ENCODE measurements at places on chromosomes 1 and 21. TPM values are rescaled to one million over a fixed set of nuclear protein-coding genes. Genes with fewer than 3 reads are reported as not detected.

The ADORA3 gene
- 28.5 TPM for total RNA-seq

DNA sequence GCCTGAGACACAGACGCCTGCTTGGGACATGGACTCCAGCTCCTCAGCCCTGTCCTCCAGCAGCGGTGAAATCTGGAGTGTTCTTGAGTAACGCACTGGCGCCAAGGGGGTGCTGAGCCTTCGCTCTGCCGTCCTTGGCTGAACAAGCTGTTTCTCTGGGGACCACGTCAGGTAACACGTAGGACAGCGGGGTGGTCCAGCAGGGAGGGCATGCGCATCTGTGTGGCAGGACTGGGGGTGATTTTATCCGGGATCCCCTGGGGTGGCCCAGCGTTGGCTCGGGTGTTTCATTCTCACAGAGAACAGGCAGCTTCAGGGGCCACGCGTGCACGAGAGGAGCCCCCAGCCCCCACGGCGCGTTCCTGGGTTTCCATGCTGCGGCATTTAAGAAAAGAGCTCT is 61.2 kb downstream of the AGPAT3 start:
- no peak for DNase-seq

- DNase-seq: no peak
Observed at GRCh38 chr1:62608905-62609304, 11.6 kb downstream of the ANGPTL3 start.

DNA sequence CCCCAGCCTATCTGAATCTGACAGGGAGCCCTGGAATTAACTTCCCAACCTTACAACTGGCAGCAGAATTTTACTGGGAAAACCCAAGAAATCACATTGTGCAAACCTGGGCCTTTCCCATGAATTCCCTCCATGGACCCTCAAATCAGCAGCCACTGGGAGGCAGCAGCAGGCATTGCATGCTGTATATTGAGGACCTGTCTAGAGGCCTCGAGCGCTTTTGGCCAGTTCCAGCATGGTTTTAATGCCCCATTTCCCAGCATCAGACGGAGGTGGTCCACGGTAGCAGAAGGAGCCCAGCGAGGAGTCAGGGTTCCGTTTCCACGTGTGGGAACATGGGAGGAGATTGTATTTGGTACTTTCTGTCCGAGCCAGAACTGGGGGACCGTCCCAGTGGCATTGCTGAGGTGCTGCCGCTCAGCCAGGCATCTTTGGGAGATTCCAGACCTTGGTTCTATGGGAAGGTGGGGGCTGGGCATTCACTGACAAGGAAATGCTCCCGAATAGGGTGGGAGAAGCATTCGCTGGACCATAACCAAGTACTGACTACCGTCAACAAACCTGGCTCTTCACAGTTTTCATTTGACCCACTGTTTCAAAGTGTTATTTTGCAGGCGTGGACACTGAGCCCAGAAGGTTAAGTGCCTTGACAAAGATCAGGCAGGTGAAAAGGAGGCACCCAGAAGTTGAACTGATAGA is 15.9 kb downstream of the BMP8A start:
- no peak for DNase-seq

DNA sequence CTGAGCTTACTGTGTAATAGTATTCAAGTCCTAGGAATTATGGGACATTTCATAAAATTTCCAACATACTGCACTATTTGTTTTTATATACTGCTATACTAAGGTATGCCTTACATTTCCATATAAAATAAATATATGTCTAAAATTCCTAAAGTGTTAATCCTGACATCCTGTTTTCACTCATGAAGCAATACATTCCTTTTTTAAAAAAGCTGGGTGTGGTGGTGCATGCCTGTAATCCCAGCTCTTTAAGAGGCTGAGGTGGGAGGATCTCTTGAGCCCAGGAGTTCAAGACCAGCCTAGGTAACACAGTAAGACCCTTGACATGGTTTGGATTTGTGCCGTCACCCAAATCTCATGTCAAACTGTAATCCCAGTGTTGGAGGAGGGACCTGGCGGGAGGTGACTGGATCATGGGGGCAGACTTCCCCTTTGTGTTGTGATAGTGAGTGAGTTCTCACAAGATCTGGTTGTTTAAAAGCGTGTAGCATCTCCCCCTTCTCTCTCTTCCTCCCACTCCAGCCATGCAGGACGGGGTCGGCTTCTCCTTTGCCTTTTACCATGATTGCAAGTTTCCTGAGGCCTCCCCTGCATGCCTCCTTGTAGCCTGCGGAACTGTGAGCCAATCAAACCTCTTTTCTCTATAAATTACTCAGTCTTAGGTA is 5.8 kb downstream of the CDC42BPA start:
- DNase-seq: no peak

GRCh38 chr1:206693029-206693428 is 8.3 kb downstream of the MAPKAPK2 start:
- no peak for DNase-seq

DNA sequence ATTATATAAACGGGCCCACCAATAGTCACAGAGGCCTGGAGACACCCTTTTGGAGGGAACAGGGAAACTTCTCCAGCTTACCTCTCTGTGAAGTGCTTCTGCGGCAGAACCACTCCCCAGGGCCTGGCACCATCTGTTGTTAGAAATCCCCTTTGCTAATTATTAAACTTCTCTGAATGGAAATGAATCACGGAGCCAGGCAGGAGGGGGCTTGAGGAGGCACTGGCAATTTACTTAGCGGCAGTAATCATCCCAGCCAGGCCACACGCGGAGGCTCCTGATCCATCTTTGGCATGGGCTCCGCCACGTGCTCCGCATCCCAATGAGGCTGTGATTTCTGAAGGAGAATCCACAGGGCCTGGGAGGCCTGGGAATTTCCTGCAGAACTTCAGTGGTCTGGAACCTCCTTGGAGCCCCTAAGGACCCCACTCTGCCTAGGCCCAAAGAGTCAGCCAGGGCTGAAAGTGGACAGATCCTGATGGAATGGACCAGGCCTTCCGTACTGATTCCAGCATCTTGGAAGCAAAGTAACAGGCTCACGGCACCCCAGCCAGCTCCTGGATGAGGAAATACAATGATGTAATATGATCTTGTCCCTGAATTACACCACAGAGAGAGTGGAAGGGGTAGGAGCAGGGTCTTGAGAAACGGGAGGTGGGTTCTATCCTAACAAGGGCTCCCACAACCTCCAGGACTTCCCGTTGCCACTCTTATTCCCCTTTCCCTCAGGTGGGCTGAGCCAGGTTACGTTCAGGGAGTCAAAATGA is 62.3 kb downstream of the GRIK3 start:
- DNase-seq: no peak

DNA sequence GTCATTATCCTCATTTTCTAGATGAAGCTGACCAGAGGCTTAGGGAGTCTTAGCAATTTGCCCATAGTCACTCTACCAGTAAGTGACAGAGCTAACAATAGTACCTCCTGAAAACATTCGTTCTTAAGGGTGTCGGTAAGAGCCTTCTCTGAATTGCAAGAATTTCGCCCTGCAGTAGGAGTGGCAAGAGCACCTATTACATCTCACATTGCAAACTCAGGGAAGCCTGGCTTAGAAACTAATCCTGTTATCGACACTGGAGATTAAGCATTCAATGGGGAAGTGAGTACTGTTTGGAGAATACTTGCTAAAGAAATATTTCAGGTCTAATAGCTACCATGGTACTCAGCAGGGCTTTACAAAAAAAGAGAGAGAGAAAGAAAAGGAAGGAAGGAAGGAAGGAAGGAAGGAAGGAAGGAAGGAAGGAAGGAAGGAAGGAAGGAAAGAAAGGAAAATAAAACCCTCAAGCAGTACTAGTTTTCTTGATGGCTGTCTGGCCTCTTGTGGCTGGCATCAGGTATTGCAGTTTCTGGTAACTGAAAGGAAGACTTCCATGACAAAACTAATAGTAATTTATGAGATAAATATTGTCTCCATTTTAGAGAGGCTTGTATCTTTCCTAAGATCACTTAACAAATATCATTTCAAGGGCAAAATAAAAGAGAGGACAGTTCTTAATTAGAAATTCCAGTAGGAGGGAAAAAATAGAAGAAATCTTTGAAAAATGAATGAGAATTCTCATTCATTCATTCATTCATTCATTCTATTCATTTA is 10.4 kb downstream of the C1orf226 start:
- no peak for DNase-seq

The WNT3A gene
- total RNA-seq: not detected

GRCh38 chr1:246067432-246068216 is 439.5 kb downstream of the SMYD3 start:
- DNase-seq: no peak

The SERPINC1 gene
- 0.63 TPM for total RNA-seq

The FCER1A gene
- total RNA-seq: not detected

GRCh38 chr1:203017692-203018091 is 8.6 kb upstream of the PPFIA4 start:
- DNase-seq: no peak

Measured in omental fat pad (tissue), 4 donors.